Uterus (tissue), 4 donors: ENCODE measurements at places on chromosomes 3 and 15. TPM values are rescaled to one million over a fixed set of nuclear protein-coding genes. Genes with fewer than 3 reads are reported as not detected.

ROBO1 gene
- 41.2 TPM for total RNA-seq

NPRL2 gene
- total RNA-seq = 16.4 TPM

MYO5C gene
- 28.9 TPM for total RNA-seq

TPRG1 gene
- total RNA-seq = 7.7 TPM

SI gene
- not detected for total RNA-seq

PTX3 gene
- total RNA-seq = 7.9 TPM

ZNF385D gene
- total RNA-seq = 53.6 TPM

ADGRG7 gene
- total RNA-seq = not detected

BCHE gene
- 51.4 TPM for total RNA-seq

CCRL2 gene
- 3.2 TPM for total RNA-seq

PAQR9 gene
- not detected for total RNA-seq

SNTN gene
- total RNA-seq = not detected

GRCh38 chr15:60618206-60618605 is 139.3 kb upstream of the ICE2 start:
- no peak for DNase-seq

DNA sequence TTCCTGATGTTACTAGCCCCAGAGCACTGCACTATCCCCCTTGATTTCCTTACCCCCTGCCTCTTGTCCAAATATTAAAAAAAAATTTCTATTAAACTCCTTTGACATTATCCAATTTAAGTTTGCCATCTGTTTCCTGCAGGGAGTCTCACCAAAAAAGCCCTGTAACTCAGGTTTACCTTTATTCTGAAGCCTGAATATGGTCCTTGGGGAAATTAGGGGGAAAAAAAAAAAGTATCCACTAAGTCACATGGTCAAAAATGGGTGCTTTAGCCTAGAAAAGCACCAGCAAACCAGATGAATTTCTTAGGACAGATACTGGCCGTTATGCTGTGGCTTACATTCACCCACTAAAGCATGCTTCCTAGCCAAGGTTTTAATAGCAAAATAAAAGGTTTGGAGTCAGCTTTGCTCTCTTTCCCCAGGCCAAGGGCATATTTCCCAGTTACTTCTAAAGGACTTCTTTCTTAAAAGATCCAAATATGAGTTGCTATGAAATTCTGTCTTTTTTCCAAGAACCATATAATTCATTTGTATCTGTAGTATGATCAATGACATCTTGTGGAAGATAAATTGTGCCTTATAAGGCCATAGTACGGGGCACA is 394.9 kb downstream of the LSAMP start:
- no peak for DNase-seq

DNA sequence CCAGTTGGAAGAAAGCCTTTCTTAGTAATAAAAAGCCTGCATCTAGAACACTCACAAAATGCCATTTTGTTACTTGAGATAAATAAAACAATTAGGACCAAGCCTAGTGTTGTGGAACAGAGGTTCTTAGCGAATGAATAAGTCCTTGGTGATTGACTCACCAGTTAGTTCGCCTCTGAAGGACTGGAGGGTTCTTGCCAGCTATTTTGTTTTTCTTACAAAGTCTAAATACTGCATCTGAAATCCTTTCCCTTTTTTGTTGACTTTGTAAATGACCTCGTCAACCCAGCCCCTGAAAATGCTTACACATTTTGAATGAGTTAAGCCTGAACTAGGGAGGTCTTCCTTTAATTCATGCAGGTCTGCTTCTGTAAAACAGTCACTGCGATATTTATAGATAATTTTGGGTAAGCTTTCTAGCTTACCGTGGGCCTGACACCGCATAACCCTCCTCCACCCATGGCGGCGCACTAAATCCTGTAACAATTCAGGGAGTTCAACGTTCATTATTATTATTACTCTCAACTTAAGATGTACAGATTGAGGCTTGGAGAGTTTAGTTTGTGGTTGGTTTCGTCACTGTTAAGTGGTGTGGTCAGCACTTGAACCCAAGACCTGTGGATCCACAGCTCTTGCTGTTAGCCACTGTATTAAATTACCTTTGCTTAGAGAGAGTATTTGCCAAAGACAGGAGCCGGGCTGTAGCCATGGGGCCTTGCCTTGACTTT is 45.0 kb upstream of the SACM1L start:
- no peak for DNase-seq

DNA sequence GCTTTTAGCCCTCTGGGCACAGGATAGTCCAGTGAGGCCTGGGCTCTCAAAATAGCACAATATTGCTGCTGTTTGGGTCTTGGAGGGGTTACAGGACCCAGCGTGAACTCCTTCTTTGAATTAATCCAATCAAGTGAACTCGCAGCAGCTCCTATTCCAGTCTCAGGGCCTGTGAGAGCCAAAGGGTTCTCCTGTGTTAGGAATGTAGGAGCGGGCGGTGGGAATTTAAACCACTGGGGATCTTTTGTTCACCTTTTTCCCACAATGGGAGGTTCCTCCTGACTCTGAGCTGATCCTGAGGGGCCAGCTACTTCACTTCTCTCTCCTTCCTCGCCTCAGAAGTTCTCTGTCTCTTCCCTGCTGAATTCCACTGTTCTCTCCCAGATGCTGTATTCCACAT is 504.0 kb downstream of the UNC13C start:
- no peak for DNase-seq

GRCh38 chr3:72018343-72018984 is 233.5 kb upstream of the PROK2 start:
- no peak for DNase-seq

- peak; percentile 74 for DNase-seq
These were observed at the start of gene PXK for GRCh38 chr3:58332575-58333188. PXK (plus strand) TSS chr3:58332892; CDS start chr3:58332989, 97 bp downstream.

- no peak for DNase-seq
These were observed 72.4 kb upstream of the MME start for GRCh38 chr3:155007729-155008128.

GRCh38 chr3:148100476-148100875 is 597.2 kb upstream of the AGTR1 start:
- no peak for DNase-seq

DNA sequence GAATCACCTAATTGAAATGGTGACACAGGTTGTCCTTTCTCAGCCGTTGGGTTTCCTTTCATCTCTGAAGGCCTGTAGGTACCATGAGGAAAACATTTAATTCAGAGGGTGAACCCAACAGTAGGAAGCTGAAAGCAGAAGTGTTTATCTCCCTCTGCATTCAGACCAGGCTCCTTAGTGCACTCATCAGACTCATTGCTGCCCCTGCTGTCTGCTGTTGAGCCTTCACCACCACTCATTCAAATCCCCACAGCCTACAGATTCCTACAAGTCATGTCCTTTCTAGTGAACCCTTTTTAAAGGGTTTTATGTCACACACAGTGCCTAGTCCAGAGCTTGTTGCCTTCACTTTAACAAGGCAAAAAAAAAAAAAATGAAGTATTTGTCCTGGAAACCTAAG is 13.4 kb downstream of the WDR48 start:
- DNase-seq = no peak

DNA sequence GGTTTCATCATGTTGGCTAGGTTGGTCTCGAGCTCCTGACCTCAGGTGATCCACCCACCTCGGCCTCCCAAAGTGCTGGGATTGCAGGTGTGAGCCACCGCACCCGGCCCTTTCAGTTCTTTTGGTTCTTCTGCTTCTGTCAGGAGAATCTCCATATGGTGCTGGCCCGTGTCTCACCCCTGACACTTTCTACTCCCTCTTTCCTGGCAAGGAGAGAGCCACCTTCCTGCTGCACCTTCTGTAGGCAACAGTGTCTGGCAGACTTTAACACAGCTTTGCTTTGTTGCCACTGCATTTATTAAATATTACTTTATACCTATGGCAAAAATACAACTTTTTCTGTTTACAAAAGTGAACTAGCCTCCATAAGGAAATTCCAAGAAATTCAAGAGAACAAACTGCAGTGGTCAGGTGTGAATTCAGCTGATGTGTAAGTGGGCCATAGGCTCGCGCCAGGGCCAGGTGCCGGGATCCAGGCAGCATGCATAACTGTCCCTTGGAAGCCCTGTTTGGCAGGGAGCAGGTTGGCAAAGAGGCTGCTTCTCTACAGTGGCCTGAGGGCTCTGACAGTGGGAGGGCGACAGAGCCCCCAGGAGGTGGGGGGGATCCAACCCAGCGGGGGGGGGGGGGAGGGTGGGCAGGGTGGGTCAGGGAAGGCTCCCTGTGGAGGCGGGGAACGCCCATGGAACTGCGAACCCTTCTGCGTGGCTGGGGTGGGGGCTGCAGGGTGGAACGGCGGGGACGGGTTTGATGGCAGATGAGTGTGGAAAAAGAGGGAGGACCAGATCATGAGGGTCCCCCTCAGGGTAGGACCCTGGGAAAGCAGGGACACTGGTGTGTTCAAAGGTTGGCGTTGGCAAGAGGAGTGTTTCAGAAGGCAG is 21.1 kb downstream of the CTSH start:
- no peak for DNase-seq

- peak; percentile 64 for DNase-seq
These were observed 75.1 kb downstream of the CLDN11 start for GRCh38 chr3:170493712-170494182.

GRCh38 chr3:68163062-68163461 is 508.6 kb upstream of the SUCLG2 start:
- DNase-seq = no peak

DNA sequence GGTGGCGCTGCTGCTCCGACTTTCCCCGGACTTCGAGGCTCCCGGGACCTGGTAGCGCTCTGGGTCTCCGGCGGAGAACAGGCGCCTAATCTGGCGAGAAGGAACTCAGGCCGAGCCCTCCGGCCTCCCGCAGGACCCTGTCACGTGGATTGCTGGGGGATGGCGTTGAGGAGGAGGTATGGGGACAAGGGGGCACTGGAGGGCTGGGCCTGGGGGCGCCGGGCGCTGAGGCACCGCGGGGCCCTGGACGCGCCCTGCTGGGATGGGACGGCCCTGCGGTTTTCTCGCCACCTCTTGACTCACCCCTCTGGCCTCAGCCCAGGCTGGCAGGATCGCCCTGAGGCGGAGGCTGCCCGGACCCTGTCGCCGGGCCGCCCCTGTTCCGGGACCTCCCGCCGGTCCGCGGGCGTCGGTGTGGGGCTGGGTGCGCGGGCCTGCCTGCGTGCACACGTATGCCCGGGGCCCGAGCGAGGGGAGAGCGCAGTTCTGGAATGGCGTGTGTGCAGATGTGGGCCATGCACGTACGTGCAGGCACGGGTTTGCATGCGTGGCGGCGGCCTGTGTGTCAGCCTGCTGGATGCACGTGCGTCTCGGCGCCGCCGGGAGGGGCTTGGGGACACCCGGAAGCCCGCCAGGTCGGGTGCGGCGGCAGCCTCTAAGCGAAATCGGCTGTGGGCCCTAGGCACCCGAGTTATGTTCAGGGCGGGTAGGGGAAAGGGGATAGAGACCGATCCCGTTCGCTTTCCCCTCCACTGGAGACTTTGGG is 752 bp downstream of the C15orf39 start:
- peak; percentile 70 for DNase-seq

GRCh38 chr3:175428466-175428865 is 569.3 kb downstream of the NAALADL2 start:
- DNase-seq = no peak
